GM12892 (cell line): ENCODE measurements at places on chromosomes 1 and 21.

GRCh38 chr1:16925635-16926490, 4.1 kb downstream of the CROCC start:
- DNase-seq = no peak

- no peak for DNase-seq
Measured at GRCh38 chr1:164662955-164663354, 104.0 kb downstream of the PBX1 start.

- no peak for DNase-seq
Measured at GRCh38 chr1:47751193-47751592, 246.0 kb downstream of the TRABD2B start.

GRCh38 chr1:106746448-106747085, 309.9 kb upstream of the PRMT6 start:
- no peak for DNase-seq

GRCh38 chr1:12709696-12710095, 6.2 kb upstream of the AADACL3 start:
- no peak for DNase-seq

- DNase-seq = no peak
Measured at GRCh38 chr1:14369526-14370213, 228.8 kb upstream of the KAZN start.

GRCh38 chr21:45631540-45631939, 12.0 kb upstream of the PCBP3 start:
- DNase-seq = no peak

- DNase-seq = no peak
Measured at GRCh38 chr1:114756009-114756892, 1.5 kb downstream of the CSDE1 start.

DNA sequence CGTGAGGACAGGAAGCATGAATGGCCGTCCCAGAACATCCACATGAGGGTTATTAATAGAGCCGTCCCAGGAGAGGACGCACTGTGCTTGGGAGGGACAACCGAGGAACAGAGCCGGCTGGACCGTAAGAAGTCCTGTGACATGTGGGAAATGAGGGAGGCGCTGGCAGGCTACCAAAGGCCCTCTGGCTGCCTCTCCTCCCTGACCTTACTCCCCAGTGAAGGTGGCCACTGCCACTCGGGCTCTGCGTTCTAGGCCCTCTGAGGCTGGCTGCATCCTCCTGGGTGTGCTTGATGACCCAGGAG, 15.5 kb upstream of the NPPB start:
- no peak for DNase-seq

DNA sequence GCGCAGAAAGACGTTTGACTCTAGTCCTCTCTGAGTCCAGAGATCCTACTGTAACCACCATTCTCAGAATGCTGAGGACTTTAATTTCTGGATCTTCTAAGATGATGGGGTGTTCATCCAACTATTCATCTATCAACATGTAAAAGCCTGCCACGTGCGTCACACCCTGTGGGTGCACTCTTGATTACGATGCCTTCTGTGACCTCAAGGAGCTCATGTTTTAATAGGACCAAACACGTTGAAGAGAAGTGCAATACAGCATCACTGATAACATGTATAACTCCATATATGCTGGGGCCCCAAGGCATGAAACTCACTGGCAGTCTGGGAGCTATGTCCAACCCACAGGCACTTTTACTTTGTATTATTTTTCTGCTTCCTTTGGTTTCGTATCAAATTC, 19.0 kb downstream of the KIAA0040 start:
- no peak for DNase-seq

DNA sequence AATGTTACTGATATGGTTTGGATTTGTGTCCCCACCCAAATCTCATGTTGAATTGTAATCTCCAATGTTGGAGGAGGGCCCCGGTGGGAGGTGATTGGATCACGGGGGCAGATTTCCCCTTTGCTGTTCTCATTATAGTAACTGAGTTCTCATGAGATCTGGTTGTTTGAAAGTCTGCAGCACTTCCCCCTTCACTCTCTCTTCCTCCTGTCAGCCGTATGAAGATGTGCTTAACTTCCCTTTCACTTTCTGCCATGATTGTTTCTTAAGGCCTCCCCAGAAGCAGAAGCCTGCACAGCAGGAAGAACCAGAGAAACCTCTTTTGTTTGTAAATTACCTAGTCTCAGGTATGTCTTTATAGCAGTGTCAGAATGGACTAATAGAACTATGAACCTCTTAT, 28.4 kb downstream of the TRIM33 start:
- no peak for DNase-seq

- no peak for DNase-seq
Measured at GRCh38 chr21:35924714-35925301, 135.5 kb downstream of the SETD4 start.
